Activated CD4-positive, CD25-positive, alpha-beta regulatory T cell treated with anti-CD3 and anti-CD28 coated beads, Interleukin-2, amount 50 U/mL, for 16 hours (primary cell): ENCODE measurements at places on chromosomes 6 and 20.

DNA sequence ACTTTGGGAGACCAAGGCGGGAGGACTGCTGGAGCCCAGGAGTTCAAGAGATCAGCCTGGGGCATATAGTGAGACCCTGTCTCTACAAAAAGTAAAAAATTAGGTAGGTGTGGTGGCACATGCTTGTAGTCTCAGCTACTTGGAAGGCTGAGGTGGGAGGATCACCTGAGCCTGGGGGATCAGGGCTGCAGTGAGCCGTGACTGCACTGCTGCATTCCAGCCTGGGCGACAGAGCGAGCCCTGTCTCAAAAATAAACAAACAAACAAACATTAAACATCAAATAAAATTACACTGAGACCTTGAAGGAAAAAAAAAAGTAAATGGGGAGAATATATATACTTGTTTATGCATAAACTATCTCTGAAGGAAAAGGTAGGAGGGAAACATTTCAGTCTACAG is 387.8 kb downstream of the ZFAND3 start:
- DNase-seq = no peak

GRCh38 chr6:96809119-96809518 is 28.2 kb downstream of the GPR63 start:
- no peak for DNase-seq

DNA sequence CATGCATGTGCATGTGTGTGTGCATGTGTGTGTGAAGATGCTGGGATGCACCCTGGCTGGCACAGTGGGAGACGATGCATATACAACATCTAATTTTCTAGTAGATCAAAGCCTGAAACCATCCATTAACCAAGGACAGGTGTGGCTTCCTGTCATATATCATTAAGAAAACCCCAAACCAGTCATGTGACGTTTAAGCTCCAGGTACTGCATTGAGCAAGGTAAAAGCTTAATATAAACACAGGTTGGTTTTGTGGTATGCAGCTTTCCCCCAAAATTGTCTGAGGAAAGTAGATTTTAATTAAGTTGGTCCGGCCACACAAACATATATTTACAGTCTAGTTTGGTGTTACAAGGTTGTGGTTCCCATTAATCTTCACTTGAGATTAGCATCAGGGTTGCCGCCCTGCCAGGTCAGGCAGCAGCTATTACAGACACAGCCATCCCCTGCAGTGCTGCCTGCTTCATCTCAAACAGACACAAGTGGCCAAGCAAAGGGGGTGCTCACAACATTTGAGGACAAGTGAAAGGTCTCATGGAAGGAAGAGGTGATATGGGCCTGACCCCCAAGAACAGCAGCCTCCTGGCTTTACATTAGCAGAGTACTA is 48.6 kb upstream of the NAA20 start:
- DNase-seq = no peak

DNA sequence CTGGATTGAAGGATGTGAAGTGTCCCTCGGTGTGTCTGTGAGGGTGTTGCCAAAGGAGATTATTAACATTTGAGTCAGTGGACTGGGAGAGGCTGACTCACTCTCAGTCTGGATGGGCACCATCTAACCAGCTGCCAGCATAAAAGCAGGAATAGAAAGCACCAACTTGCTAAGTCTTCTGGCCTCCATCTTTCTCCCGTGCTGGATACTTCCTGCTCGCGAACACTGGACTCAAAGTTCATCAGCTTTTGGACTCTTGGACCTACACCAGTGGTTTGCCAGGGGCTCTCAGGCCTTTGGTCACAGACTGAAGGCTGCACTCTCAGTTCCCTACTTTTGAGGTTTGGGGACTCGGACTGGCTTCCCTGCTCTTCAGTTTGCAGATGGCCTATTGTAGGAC is 220.3 kb upstream of the LRFN2 start:
- no peak for DNase-seq

DNA sequence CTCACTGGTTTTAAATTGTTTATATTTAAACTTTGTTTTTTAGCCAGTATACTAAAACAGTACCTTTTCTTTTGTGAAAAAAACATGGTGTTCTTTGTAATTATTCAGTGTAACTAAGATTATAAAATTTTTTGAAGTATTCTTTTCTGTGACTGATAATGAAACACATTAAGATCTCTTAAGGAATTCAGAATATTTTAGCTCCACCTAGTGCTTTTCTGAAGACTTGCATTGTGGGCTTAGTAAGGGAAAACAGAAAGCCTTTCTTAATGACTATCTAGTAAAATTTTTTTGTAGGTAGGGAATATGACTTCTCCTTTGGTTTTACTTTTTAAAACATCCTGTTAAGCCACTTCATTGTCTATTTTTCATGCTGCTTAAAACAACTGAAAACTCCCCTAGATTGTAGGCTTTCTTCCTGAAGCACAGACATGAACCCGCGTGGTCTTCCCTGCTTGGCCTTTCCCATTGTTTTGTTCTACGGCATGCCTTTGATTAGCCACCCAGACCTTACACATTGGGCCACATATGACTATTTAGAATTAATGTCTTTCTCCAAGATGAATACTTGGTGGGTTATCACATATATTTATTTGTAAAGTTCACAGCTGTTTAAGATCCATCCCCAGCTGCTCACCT is 72.1 kb downstream of the AFDN start:
- no peak for DNase-seq

DNA sequence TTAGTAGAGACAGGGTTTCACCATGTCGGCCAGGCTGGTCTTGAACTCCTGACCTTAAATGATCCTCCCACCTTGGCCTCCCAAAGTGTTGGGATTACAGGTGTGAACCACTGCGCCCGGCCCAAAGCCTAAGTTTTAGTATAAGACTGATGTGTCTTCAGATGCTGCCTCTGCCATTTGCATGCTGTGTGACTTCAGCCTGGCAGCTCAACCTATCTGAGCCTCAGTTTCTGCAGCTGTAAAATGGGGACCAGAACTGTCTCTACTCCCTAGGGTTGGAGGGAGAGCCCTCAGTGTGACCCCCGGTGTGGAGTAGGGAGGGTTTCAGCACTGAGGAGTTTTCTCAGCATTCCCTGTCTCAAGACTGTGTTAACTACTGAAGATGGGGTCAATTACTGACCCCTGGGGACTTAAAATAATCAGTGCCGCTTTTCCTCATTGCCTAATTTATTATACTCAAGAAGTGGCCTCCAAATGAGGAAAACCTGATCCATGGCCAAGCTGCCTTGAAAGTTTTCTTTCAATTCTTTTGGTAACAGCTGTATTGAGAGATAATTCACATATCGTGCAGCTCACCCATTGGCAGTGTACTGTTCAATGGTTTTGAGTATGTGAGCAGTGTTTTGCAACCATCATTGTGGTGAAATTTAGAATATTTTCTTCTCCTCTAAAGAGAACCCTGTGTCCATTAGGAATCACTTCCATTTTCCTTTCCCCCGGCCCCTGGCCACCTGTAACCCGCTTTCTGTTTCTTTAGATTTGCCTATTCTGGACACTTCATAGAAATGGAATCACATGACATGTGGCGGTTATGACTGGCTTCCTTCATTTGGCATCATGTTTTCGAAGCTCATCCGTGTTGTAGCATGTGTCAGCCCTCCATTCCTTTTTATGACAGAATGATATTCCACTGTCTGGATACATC is 64.8 kb downstream of the PHACTR3 start:
- DNase-seq = no peak

DNA sequence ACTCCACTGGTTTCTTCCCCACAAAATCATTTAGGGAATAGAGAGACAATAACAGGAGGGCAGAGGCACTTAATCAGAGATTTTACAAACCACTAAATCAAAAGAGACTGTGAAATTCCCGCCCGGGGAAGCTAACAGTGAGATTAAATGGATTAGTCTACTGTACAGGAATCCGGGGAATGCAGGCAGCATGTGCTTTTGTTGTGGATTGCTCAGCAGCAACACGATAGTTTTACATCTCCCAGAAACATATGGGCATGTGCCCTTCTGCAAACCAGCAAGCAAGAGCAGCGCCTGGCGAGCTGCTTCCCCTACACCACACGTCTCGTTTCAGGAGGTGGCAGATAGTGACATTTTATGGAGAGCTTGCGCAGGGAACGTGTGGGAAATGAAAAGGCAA is 382.3 kb downstream of the CD83 start:
- DNase-seq = no peak

DNA sequence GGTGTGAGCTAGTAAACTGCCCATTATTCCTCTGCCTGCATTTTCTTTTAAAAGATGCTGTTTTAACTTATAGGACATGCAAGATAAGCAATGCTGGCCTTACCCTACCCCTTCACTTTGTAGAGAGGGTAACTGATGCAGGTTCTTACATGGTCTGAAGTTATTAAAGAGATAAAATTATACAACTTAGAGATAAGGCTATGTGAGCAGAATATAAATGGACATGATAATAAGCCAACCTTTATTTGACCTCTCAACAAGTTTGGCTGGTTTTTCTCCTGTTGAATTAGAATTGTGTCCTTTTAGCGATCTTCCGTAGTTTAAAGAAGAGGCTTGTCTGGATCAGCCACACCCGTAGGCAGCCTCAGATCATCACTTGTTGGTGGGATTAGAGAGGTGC is 377.0 kb downstream of the BTBD3 start:
- DNase-seq = no peak

DNA sequence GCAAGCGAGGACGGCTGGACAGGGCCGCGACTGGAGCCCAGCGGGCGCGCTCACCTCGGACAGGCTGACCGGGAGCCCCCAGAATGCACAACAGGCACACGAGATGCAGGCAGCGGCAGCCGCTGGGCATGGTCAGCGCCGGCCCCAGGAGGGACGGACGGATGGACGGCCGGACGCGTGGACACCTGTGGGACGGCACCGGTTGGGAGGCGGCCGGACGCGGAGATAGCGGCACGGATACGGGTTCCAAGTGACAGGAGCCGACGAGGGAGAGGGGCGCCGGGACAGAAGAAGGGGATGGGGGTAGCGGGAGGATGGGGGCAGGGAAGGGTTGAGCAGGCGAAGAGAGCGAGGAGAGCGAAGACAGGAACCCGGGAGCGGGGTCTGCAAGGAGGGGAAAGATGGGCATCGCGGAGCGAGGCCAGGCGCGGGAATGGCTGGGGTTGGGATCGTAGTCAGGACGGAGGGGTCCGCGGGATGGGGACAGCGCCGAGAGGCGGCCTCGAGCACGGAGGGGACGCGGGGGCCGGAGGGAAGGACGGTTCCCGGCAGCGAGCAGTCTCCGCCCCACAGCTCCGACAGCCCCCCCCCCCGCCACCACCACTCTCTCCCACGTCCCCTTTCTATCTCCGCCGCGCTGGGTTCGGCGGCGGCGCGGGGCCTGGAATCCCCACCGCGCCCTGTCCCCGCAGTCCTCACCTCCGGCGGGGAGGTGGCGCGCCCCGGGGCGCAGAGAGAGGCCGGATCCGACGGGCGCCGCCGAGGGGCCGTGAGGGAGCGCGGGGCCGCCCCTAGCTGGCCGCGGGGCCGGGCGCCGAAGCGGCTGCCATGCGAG is 435 bp downstream of the DLK2 start:
- DNase-seq = no peak

DNA sequence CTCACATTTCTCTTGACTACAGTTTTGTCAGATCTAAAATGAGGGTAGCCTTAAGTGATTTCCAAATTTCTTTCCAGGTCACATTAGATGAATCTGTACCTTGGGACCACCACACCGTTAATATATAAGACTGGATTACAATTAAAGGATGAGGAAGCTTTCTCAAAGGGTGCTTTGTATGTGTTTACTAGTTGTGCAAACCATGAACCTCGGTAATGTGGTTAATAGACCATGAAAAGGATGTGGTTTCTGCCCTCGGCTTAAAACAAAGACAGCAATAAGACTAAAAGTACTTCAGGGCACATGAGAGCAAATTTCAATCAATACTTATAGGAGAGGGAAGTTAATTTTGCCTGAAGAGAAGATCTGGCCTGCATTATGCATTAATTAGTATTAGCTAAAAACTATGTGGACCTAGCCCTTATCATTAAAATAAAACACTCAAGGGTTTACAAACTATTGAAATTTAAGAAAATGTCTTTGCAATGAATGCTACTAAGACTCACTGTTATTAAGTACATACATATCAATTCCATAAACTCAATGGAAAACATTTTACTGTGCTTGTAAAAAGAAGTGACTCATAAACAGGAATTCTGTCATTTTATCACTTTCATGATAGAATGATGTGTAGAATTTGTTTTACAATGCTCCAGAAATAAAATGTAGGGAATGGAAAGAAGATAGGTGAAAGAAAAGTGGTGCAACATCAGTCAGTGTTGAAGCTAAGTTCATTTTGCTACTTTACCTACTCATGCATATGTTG is 936 bp upstream of the TMX4 start:
- DNase-seq = no peak

DNA sequence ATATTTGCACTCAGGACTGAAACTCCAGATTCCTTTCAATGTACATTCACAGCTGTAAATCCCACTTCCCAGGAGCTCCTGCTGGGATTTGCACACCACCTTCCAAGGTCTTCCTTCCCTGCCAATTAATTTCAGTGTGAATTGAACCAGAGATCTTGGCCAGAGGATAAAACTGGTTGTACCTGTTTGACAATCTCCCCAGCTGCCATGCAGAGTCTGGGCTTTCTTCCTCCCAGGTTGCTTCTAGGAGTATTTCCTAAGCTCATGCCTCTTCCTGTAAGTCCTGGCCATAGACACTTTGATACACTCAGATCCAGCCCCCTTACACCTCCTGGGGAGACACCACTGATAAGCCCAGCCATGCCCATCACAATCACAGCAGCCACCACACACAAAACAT is 15.6 kb downstream of the MAFB start:
- DNase-seq = no peak

GRCh38 chr20:35607003-35607735 is 8.5 kb upstream of the SPAG4 start:
- DNase-seq = no peak

DNA sequence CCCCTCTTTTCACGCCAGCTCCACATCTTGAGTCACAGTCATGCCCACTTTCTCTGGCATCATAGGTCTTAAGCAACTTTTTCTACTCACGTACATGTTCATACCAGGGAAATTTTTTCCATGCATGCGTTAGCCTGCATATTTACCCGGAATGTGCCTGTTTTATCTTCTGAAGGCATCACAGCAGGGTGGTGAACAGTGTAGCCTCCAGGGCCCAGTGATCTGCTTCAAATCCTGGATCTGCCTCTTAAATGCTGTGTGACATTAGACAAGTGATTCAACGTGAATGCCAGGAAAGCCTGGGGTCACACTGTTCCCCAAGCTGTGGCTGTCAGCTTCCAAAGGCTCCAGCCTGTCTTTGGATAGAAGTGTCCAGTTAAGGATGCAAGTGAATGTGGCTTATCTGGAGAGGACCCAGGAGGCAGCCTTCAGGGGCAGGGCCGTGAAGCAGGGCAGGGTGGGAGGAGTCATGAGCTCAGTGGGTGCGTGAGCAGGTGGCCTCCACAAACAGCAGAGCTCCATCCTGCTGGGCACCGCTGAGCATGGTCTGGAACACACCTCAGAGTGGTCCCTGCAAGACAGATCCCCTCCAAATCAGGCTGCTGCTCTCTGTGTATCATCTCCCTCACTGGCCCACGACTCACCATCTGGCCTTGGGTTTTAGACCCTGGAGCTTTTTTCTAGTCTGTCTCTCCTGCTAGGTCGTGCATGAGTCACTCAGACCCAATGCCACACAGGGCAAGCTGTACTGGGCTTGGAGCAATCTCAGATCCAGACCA is 30.4 kb upstream of the CD93 start:
- no peak for DNase-seq

- no peak for DNase-seq
These were observed 5.5 kb downstream of the TCF19 start for GRCh38 chr6:31163922-31164321.
